ENCODE measurements at places on chromosomes 4 and X. TPM values are rescaled to one million over a fixed set of nuclear protein-coding genes. Genes with fewer than 3 reads are reported as not detected.

- no peaks in the 10 kb centered on the region for H3K4me1 ChIP-seq
- no peaks in the 10 kb centered on the region for H3K36me3 ChIP-seq
- no peak overlapping the region for H3K4me3 ChIP-seq
- peak overlapping the region; percentile 41 for H3K27ac ChIP-seq
- H3K27me3 ChIP-seq: no peaks in the 10 kb centered on the region
Measured at GRCh38 chr4:129822701-129823100, 726.7 kb downstream of the C4orf33 start.

DNA sequence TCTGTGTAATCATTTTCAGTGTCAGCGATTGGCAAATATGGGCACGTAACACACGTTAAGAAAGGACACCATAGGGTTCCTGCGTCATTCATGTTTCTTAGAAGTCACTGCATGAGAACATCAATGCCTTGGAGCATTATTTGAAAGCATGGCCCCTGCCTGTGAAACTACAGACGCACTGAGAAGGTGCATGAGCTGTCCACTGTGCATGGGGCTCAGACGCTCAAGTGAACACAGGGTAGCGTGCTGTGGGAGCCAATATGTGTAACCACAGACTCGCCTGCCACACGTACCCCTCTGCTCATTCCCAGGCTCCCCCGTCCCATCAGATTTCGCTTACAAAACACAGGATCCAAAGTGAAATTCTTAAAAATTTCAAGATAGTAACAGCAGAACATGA is 6.5 kb downstream of the PPP2R2C start:
- H3K27me3 ChIP-seq: peaks cover 55% of the 10 kb centered on the region
- no peaks in the 10 kb centered on the region for H3K36me3 ChIP-seq
- H3K4me1 ChIP-seq: peaks cover under 1% of the 10 kb centered on the region
- H3K4me3 ChIP-seq: no peak overlapping the region

DNA sequence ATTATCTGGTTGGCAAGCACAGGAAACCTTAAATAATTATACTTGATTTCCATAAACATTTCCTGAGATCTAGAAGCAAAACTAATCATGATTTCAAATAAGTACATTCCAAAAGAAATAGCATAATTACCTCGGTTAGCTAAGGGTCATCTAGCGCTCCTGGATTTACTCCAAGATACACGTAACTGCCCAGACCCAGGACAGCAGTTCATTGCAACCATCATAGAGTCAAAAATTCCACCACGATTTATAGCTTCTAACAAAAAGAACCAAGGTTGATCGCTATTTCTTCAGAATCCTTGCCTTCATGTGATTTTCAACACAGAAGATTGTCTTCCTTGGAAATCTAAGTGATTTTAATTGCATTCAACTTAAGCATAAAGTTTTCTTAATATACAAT is 1235.5 kb upstream of the TENM3 start:
- no peak overlapping the region for H3K4me3 ChIP-seq
- no peaks in the 10 kb centered on the region for H3K4me1 ChIP-seq
- H3K27me3 ChIP-seq: no peaks in the 10 kb centered on the region
- no peak for DNase-seq

The CENPVL2 gene
- 0.32 TPM for total RNA-seq

- DNase-seq: no peak
- H3K4me3 ChIP-seq: no peak overlapping the region
- H3K4me1 ChIP-seq: peaks cover 11% of the 10 kb centered on the region
- no peaks in the 10 kb centered on the region for H3K36me3 ChIP-seq
Measured at GRCh38 chr4:25654031-25654970, 1.4 kb upstream of the SLC34A2 start.

The GAGE2A gene
- not detected for total RNA-seq

GRCh38 chr4:154349829-154350228 is 141.8 kb downstream of the DCHS2 start:
- DNase-seq: peak; percentile 46
- no peak overlapping the region for H3K4me3 ChIP-seq
- no peaks in the 10 kb centered on the region for H3K4me1 ChIP-seq
- no peak overlapping the region for H3K27ac ChIP-seq

- H3K4me3 ChIP-seq: no peak overlapping the region
- no peak for DNase-seq
- H3K36me3 ChIP-seq: no peaks in the 10 kb centered on the region
- no peaks in the 10 kb centered on the region for H3K4me1 ChIP-seq
Measured at GRCh38 chr4:39729557-39729956, 31.6 kb downstream of the UBE2K start.

DNA sequence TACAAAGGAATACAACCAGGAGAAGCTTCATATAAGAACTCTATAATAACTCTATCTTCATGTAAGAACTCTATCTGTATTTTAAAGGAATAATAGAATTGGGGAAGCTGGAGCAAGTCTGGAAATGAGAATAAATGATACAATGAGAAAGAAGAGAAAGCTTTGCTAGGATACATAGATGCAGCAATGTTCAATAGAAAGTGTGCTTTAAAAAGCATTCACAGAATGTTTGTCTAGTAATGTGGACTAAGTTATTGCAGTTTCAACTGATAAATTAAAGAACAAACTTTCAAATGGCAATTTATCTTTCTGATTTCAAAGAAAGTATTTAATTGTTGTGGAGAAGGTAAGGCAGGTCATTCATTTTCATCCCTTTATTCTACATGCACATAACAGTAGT is 104.9 kb downstream of the TTC29 start:
- H3K27me3 ChIP-seq: no peaks in the 10 kb centered on the region
- H3K4me1 ChIP-seq: no peaks in the 10 kb centered on the region
- no peak overlapping the region for H3K27ac ChIP-seq
- no peaks in the 10 kb centered on the region for H3K36me3 ChIP-seq
- no peak for DNase-seq
- no peak overlapping the region for H3K4me3 ChIP-seq

The TLR2 gene
- total RNA-seq: 10.6 TPM

GRCh38 chrX:137428766-137429591 is 136.9 kb upstream of the ZIC3 start:
- peaks cover 70% of the 10 kb centered on the region for H3K27me3 ChIP-seq
- DNase-seq: no peak
- H3K4me3 ChIP-seq: no peak overlapping the region
- no peak overlapping the region for H3K27ac ChIP-seq

- H3K36me3 ChIP-seq: no peaks in the 10 kb centered on the region
- no peak overlapping the region for H3K27ac ChIP-seq
- peaks cover 28% of the 10 kb centered on the region for H3K27me3 ChIP-seq
Measured at GRCh38 chr4:118032691-118033090, 1.6 kb upstream of the NDST3 start.

The GATA1 gene
- not detected for total RNA-seq

The CLDN22 gene
- total RNA-seq: not detected

DNA sequence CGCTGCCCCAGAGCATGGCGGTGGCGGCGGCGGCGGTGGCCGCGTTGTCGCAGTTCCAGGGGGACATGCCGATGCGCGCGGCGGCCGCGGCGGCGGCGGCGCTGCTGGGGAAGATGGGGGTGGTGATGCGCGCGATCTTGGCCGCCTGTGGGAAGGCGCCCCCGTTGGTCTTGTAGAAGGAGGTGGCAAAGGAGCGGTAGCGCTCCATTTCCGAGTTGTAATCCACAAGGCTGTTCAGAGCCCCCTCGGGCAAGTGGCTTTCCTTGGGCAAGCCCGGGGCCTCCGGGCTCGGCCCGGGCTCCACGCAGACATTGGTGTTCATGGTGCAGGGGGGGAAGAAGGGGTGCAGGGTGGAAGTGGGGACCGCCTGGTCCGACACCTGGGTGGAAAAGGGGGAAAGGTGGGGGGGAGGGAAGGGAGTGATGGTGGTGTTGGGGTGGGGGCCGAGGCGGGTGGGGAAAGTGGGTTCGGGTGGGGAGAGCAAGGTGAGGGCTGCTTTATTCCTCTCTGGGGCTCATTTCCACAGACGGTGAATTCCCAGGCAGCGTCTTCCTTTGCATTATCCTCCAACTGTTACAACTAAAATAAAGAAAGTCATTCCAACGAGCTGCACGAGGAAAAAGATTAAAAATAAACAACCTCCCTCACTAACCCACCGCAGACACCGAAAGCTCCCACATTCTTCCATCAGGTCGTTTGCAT is 3.1 kb downstream of the CXXC4 start:
- no peaks in the 10 kb centered on the region for H3K27me3 ChIP-seq
- peak overlapping the region; percentile 81 for H3K4me3 ChIP-seq
- peak overlapping the region; percentile 79 for H3K27ac ChIP-seq
- DNase-seq: peak; percentile 74
- peaks cover 5% of the 10 kb centered on the region for H3K4me1 ChIP-seq
- H3K36me3 ChIP-seq: no peaks in the 10 kb centered on the region

DNA sequence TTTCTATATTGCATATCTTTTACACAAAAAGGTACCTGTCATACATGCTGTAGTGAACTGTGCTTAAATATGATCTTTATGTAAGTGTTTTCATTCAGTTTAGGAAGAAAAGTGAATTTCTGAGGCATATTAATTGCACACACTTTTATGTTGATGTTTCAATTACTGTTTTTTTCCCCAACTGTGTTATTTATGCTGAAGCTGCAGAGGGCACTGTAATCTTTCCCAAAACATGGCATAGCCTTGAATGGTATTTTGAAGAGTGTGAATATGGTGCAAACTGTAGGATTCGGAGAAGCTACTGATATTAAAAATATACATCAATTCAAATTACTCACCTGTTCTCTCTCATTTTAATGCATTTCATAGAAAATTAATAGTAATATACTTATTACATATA is 6.0 kb upstream of the CENPE start:
- DNase-seq: no peak
- H3K4me3 ChIP-seq: no peak overlapping the region
- no peaks in the 10 kb centered on the region for H3K36me3 ChIP-seq
- no peaks in the 10 kb centered on the region for H3K4me1 ChIP-seq

DNA sequence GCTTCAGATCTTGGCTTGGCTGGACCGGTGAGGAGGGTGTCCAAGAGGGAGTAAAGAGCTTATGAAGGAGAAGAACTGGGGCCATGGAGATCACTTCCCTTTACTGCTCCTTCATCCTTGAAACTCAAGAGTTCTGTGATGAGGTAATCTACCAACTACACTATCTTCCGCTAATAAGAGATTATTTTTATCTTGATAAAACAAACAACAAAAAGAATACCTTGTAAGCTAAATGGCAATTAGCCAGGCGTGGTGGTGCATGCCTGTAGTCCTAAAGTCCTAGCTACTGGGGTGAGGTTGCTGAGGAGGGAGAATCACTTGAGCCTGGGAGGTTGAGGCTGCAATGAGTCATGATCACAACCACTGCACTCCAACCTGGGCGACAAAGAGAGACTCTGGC is 47.4 kb downstream of the HAUS3 start:
- no peaks in the 10 kb centered on the region for H3K27me3 ChIP-seq
- H3K27ac ChIP-seq: peak overlapping the region; percentile 84
- no peaks in the 10 kb centered on the region for H3K36me3 ChIP-seq
- H3K4me3 ChIP-seq: no peak overlapping the region

DNA sequence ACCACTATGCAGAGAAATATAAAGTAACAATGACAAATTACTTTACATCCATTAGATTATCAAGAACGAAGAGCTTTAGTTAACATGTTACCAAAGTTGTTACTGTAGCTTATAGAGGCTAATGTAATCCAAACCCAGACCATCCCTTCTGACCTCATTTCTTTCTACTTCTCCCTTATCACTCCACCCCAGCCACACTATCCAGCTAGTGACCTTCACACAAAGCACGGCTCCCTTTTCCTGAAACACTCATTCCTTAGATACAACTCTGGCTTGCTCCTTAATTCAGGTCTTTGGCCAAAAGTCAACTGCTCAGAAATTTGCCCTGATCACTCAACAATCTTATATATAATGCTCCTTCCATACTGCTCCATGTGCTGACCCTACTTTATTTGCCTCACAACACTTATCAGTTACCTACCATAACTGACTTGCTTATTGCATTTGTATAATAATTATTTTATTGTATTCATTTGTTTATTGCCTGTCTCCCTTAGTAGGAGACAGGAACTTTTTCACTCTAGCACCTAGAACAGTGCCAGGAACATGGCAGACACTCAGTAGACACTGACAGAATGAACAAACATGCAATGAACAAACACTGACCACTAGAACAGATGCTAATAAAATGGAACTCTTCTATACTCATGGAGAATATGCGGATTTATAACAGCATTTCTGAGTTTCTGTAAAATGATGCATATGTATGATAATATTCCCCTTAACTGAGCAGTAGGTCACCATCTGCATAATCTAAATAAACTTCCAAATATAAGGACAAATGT is 67.6 kb downstream of the EIF4E start:
- no peak overlapping the region for H3K27ac ChIP-seq
- no peaks in the 10 kb centered on the region for H3K27me3 ChIP-seq
- H3K36me3 ChIP-seq: no peaks in the 10 kb centered on the region
- H3K4me1 ChIP-seq: no peaks in the 10 kb centered on the region

- H3K27me3 ChIP-seq: no peaks in the 10 kb centered on the region
- H3K27ac ChIP-seq: peak overlapping the region; percentile 38
- no peak overlapping the region for H3K4me3 ChIP-seq
- no peaks in the 10 kb centered on the region for H3K36me3 ChIP-seq
- peaks cover 22% of the 10 kb centered on the region for H3K4me1 ChIP-seq
Measured at GRCh38 chr4:147847751-147848590, 116.1 kb downstream of the ARHGAP10 start.

DNA sequence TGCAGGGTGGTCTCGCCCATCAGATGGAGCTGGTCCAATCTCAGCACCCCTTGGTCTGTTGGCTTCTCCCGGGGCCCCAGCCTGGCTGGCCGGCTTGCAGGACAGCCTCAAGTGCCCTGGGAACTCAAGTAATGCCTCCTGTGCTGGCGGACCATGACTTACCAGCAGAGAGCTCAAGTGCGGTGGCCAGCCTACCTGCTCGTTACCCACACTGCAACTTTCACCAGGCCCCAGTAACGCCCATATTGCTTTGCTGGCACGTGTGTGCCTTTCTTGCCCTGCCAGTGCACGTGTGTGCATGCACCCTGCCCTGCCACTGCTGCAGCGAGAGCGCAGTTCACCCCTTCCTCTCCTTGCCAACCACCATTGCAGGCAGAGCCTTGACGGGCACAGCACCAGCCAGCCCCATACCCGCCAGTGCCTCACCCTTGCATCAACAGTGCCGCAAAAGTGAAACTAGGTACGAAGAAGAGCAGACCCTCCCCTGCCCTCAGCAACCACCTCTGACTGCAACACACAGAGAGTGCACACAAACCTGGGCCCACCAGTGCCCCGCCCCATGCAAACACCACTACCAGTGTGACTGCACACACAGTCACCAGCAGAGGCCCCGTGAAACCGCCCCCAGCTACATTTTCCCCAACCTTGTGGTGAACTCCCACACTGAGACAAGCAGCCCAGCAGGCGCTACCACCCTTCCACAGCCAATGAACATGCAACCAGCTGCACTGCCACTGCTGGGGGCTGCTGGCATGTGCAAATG is 88.9 kb upstream of the POU3F4 start:
- H3K27ac ChIP-seq: no peak overlapping the region
- no peaks in the 10 kb centered on the region for H3K27me3 ChIP-seq
- H3K4me3 ChIP-seq: no peak overlapping the region

DNA sequence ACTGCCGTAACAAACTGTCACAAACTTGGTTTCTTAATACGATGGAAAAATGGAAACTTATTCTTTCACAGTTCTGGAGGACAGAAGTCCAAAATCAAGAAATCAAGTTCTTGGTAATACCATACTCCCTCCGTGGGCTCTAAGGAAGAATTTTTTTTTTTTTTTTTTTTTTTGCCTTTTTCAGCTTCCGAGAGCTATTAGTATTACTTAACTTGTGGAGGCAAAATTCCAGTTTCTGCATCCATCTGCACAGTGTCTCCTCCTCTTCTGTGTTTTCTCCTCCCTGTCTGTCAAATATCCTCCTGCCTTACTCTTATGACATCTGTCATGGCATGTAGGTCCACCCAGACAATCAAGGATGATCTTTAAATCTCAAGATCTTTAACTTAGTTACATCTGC is 426.6 kb downstream of the SPRY1 start:
- H3K27ac ChIP-seq: no peak overlapping the region
- no peak for DNase-seq
- H3K4me3 ChIP-seq: no peak overlapping the region
- no peaks in the 10 kb centered on the region for H3K36me3 ChIP-seq
